ENCODE measurements at places on chromosomes 11 and 22.

DNA sequence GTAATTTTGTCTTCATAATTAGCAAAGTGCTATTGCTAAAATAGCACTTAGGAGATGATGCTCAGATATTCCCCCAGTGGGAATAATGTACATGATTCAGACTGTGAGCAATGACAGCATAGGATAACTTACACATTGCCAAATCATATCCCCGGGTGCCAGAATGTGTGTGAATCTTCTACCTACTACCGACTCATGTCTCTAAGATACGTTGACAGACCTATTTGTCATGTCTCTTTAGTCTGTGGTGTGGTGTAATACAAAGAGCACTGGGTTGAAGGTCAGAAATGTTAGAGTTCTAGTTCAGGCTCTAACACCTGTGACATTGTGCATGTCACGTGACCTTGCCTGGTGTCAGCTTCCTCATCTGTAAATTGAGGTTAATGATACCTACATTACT is 31.0 kb upstream of the PICALM start:
- DNase-seq = peak; percentile 26

DNA sequence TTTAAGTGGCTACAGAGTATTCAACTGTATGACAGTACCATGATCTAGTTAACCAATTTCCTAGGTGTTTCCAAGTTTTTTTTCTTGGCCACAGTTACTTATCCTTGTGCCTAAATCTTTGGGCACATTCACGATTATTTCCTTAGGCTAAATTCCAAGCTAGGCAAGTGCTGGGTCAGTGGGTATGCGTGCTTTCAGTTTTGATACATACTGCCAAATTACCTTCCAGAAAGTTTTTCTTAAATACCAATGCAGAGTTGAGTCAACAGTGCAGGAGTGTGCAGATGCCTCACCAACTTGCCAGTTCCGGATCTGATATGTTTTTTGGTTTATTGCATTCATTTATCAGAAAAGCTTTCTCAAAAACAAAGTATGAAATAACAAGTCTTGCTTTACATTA is 67.9 kb upstream of the OR4B1 start:
- no peak for DNase-seq

GRCh38 chr11:95711945-95712221 is 77.7 kb downstream of the FAM76B start:
- no peak for DNase-seq

- no peak for DNase-seq
These were observed 37.5 kb downstream of the BIRC2 start for GRCh38 chr11:102384419-102385079.

DNA sequence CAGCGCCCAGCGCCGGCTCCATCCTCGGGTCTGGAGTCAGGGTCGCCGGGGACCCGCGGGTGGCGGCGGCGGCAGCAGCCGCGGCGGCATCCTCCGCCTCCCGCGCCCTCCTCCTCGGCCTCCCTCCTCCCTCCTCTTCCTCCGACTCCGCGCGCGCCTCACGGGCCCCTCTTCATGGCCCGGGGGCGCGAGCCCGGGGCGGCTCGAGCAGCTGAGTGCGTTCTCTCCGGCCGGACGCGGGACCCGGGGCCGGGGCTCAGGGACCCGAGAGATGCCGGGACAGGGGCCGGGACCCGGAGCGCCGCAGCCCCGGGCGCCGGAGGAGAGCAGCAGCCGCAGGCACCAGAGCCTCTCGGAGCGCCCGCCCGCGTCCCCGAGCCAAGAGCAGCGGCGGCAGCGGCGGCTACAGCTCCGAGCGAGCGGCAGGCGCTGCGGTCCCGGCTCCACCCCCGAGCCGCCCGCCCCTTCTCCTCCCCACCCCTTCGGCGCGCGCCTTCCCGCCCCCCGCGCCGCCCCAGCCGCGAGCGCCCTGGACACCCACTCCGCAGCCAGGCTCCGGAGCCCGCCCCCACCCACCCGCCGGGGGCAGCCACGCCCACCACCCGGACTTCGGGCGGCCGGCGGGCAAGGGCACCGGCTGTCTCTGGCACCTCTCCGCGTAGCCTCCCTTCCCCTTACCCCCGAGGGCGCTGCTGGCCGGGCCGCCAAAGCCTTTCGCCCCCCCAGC is at the start of gene CHST1:
CHST1 (minus strand) TSS at position 417 of the 727 bp plus-strand sequence. CDS start 14,699 bp downstream, outside the sequence.
- DNase-seq = peak; percentile 17

- no peak for DNase-seq
These were observed 151.6 kb upstream of the TENM4 start for GRCh38 chr11:79592406-79592805.

- DNase-seq = no peak
These were observed 82.9 kb downstream of the EXT2 start for GRCh38 chr11:44178381-44178780.

GRCh38 chr22:37069319-37069718 is 17.8 kb downstream of the KCTD17 start:
- DNase-seq = no peak

DNA sequence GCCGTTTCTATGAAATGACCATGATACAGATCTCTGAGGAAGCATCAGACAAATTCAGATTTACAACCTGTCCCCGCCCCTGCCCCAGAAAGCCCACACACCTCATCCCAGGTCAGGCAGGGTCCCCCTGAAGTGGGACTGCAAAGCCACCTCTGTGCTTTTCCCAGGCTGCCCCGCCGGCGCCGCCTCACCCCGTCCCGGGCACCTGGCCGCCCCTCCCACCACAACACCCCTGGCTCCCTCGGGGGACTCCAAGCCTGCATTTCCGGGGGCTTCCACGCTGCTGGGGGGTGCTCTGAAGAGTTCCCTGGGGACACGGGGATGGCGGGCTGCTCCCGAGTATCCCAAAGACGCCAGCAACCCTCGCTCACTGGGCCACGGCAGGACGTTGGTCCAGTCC is 23.2 kb downstream of the DRD4 start:
- no peak for DNase-seq

DNA sequence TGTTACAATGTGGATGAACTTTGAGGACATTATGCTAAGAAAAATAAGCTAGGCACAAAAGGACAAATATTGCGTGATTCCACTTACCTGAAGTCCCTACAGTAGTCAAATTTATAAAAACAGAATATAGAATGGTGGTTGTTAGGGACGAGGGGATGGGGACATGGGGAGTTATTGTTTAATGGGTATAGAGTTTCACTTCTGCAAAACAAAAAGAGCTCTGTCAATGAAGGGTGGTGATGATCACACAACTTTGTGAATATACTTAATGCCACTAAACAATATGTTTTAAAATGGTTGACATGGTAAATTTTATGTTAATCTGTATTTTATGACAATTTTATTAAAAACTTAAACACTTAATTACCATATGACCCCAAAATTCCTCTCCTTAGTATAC is 26.1 kb downstream of the INTS4 start:
- DNase-seq = peak; percentile 16

- no peak for DNase-seq
These were observed 14.8 kb upstream of the EMID1 start for GRCh38 chr22:29190918-29191317.
